ENCODE measurements at places on chromosomes 12 and 14.

DNA sequence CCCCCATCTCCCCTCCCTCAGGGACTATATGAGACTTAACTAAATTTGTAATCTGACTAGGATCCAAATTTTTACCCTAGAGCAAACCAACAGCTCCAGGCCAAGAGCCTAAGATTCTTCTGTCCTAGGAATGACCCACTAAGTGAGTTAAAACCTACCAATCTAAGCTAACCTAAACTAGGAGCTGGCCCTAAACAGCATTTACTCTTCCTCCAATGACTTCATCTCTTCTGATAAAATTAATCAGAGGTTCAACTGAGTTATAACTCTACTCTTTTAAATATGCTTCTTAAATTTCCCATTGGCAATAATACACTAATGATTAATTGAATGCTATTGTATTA is 39.9 kb upstream of the TMPO start:
- DNase-seq: no peak

DNA sequence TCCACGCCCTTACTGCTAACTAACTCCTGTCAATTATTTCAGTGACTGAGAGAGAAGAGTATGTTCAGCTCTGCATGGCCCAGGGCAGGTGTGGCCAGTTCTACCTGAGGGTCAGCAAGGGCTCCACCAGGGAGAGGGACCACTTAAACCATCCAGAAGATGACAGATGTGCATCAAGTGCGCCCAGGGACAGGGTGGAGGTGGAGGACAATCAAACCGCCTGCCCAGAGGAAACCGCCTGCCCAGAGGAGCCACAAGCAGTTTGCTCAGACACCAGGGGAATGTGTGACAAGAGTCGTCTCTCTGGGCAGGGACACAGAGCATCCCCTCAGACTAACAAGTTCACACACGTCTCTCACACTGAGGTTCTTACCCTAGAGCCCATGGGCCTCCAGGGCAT is 14.5 kb downstream of the DPF3 start:
- DNase-seq: no peak

GRCh38 chr14:57865403-57866198 is at the start of gene SLC35F4:
SLC35F4 (minus strand) TSS chr14:57866092.
- no peak for DNase-seq

- no peak for DNase-seq
Observed at GRCh38 chr12:53103860-53104305, 597 bp downstream of the SOAT2 start.

GRCh38 chr12:116116650-116117424 is 160.7 kb downstream of the MED13L start:
- no peak for DNase-seq

DNA sequence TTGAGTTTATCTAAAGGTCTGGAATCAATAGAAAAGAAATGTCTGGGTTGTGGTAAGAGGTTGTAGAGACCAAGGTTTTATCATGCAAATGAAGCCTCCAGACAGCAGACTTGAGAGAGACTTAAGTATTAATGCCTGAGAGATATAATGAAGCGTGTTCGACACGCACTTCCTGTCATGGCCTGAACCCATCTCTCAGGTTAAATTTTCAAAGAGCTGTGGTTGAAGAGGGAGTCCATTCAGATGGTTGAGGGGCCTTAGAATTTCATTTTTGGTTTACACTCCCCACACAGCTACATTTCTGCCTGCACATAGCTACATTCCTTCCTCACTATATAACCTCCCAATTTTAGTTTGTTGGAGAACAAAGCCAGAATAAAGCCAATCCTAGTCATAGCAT is 10.1 kb upstream of the CLEC12A start:
- DNase-seq: no peak

DNA sequence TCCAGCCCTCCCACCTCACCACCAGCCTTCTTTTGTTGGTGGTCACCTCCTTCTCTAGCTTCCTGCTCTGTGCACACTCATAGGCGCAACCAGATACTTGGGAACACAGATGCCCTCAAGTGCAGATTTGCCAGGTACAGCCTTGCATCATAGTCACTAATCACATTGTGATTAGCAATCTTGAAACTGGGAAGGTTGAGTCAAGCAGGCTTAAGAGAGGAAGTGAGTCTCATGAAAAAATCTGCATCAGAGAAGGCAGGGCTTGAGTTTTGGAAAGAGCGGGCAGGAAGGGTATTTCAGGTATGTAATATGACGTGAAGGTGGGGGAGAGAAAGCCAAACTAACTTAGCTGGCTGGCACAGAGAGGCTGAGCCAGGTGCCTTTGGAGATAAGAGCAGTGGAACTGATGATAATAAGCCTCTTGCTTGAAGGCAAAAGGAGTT is 2.7 kb upstream of the RABGGTA start:
- no peak for DNase-seq

DNA sequence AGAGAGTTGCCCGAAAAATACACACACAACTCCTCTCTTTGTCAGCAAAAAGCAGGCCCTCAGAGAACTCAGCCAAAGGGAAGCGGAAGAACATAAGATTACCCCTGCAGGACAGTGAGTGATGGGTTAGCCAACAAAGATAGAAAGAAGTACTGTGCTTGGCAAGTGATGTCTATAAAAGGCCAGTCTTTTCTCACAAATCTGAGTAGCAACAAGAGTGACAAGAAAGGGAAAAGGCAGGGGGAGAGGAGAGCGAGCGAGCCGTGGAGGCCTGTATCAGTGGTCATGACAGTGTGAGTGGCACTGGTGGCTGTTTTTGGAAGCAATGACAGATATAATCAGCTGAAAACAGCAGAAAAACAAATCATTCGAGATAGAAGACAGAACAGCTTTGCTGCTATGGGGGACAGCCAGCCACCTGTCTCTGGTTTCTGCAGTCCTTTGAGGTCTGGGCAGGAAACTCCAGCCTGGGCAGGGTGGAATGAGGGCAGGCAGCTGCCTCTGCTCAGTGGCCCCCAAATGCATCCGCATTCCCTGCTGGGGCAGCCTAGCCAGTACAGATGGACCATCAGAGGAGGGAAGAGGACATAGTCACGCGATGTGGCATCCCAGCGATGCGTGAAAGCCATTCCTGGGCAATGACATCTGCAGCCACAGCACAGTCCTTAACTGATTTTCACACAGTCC is 74.7 kb downstream of the TRIM9 start:
- no peak for DNase-seq

DNA sequence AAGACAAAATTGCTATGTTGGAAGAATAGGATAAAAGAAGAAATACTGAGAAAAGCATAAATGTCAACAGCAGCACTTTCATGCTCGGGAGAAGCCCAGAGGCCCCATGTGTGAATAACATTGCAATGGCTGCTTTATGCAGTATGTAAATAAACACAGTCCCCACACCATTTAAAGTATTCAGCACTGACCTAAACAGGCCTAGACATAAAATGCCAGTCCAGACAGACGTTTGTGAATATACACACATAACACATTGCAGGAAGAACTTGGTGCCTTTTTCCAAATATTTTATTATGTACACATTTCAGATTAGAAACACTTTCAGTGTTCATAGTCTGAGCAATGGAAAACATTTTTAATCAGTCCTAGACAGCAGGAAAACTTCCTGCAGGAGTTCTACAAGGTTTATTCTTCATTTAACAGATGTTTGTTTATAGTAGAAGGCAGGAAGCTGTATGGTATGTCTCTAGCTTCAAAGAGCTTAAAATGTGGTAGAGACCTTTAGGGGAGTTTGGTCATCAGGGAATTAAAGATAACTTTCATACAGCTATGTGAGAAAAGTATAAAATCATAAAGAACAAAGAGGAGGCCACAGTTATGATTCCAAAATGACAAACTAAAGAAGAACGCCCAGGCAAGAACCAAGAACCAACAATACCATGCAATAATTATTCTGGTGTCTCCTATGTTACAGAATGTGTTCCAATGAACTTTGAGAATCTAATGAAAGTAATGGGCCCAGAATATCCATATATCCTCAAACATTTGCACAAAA is 30.6 kb upstream of the SLC38A2 start:
- no peak for DNase-seq

GRCh38 chr14:83697099-83697498 is 1832.8 kb upstream of the FLRT2 start:
- no peak for DNase-seq

- DNase-seq: no peak
Observed at GRCh38 chr12:121159467-121160307, 27.0 kb downstream of the P2RX7 start.

- DNase-seq: no peak
Observed at GRCh38 chr14:68942296-68943035, 36.6 kb downstream of the ACTN1 start.

All from stimulated activated CD4-positive, alpha-beta T cell treated with anti-CD3 and anti-CD28 coated beads, Interleukin-1b, Interleukin-23, amount 100 ng/mL, for 1 hour (primary cell).